ENCODE measurements at places on chromosomes 6 and 20.

DNA sequence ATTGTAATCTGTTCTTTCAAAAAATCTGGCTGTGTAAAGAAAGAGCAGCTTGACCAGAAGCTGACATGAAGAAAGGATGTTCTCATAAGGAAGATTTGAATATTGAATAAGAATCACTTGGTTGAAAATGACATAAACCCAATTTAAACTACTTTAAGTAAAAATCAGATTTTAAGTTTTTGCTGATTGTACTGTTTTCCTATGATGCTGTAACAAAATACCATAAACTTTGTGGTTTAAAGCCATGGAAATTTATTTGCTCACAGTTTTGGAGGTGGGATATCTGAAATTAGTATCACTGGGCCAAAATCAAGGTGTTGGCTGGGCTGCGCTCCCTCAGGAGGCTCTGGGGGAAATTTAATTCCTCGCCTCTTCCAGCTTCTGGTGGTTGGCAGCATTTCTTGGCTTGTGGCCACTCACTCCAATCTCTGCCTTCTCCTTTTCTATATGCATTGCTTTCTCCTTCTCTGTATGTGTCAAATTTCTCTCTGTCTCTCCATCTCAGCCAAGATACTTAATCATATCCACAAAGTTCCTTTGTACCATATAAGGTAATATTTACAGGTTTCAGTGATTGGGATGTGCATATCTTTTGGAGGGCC, 141.2 kb upstream of the ZFP64 start:
- DNase-seq, result no peak

DNA sequence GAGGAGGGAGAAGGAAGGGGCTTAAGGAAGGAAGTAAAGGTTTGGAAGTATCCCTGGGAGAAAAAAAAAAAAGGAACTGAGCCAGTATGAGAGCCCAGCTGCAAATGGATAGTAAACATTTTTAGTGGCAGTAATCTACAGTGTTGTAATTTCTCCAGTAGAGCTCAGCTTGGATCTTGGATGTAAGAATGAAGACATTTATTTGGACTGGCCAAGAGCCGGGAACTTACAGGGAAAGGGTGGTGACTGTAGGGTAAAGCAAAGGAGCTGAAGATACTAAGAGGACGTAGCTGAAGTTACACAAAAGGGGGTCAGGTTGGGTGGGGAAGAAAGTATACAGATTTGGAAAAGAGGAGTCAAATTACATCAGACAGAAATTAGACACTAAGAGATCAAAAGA, 13.5 kb downstream of the EEF1E1 start:
- no peak for DNase-seq

DNA sequence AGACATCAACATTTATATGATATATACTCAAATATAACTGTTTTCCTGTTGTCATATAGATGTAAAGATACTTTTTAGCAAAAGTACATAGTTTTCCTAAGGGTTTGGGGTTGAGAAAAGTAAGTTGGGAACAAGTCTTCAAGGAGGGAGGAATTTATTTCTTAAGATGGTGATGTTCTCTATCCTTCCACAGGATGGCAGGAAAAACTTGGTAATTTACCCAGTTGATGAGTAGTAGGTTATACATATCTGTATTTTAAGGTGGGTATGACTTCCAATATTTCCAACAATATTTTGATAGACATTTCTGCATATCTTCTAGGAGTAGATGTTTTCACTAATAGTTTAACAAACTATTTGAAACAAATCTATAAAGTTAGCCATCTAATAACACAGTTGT, 254.4 kb downstream of the RIMS1 start:
- no peak for DNase-seq

DNA sequence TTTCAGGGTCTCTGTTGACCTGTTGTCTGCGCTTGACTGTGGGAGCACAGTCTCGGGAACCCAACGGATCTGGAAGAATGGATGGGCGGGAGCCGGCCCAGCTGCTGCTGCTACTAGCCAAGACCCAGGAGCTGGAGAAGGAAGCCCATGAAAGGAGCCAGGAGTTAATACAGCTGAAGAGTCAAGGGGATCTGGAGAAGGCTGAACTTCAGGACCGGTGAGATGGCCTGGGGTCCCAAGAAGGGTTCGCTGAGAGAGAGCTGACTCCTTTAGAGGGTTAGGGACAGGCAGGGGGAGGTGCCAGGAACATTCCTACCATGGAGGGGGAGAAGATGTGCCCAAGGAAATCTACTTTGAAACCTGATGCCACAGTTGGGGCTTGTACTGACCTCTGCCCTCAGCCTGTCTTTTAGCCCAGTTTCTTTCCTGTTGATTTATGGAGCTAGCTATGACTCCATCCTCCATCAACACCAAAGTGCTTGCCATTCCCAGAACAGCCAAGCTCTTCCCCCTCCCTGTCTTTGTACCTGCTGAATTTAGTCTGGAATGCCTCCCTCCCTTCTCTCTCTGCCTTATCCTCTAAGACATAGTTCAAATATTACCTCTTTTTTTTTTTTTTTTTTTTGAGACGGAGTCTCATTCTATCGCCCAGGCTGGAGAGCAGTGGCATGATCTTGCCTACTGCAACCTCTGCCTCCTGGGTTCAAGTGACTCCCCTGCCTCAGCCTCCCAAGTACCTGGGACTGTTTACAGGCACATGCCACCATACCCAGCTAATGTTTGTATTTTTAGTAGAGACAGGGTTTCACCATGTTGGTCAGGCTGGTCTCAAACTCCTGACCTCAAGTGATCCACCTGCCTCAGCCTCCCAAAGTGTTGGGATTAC, 12.2 kb downstream of the CEP250 start:
- DNase-seq, result peak; percentile 64

- no peak for DNase-seq
Measured at GRCh38 chr6:44959651-44960050, 368.5 kb upstream of the RUNX2 start.

GRCh38 chr6:70285201-70285600, 17.7 kb downstream of the COL9A1 start:
- no peak for DNase-seq

GRCh38 chr6:215335-216034, 76.8 kb upstream of the DUSP22 start:
- DNase-seq, result no peak

DNA sequence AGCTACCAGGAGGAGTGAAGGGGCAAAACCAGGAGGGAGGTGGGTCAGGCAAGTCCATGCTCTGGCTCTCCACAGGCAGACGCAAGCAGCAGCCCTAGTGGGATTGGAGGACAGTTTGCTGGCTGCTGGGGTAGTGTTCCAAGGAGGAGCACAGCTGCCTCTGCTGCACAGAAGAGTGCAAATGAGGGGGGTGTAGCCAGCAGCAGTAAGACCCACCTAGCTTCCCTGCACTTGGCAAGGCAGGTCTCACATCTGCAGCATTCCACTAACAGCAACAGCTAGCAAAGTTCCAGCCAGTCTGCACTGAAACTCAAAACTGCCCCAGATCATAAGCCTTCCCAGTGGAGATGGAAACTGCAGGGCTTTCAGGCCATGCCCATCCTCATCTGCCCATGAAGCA, 405.0 kb downstream of the UTRN start:
- no peak for DNase-seq

DNA sequence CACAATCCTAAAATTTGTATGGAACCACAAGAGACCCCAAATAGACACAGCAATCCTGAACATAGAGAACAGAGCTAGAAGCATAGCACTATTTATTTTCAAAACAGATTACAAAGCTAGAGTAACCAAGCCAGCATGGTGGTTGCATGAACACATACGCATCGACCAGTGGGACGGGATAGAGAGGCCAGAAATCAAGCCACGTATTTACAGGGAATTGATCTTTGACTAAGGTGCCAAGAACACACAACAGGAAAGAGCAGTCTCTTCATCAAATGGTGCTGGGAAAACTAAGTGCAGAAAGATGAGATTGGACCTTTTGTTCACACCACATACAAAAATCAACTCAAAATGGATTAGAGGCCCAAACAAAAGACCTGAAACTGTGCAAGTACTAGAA, 21.1 kb downstream of the TTLL2 start:
- DNase-seq, result no peak

DNA sequence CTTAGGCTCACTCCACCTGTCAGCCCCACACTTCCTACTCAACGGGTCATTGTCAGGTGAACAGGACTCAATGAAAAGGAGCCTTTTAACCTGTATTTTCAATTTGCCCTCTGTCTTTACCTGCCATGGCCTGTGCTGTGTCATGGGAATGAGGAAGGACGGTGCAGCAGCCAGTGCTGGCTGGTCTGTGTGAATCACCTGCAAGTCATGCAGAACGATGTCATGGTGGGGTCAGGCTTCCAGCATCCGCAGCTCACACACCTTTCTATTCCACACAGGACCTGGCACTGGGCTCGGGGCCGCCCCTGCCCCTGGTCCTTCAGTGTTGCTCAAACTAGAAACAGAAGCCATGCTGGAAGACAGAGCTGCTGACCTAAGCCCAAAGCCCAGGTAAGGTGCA, 188.7 kb upstream of the GMDS start:
- DNase-seq, result no peak

DNA sequence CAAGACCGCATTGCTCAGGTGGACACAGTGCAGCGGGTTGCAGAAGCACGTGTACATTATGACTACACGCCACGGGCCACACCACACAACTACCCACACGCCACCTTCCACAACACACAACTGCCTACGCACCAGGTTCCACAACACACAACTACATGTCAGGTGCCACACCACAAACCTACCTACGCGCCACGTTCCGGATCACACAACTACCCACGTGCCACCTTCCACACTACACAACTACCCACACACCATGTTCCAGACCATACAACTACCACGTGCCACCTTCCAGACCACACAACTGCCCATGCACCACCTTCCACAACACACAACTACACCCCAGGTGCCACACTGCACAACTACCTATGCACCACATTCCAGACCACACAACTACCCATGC, 20.5 kb downstream of the THBS2 start:
- DNase-seq, result no peak

DNA sequence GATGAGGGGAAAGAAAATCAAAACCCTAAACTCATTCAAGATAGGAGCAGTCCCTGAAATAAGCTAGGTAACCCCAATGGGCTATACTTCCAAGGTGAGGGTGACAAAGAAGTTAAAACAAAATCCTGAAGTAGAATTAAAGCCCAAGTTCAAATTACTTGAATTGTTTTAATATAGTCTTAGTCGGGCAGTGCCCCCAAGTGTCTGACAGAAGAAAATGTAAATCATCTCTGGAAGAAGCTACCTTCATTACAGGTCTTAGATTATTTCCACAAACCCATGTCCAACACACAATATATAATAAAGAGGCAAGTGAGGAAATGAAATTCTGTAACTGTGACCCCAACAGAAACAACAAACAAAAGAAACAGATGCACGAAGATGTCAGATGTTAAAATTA, 36.8 kb upstream of the L3MBTL3 start:
- peak; percentile 16 for DNase-seq

DNA sequence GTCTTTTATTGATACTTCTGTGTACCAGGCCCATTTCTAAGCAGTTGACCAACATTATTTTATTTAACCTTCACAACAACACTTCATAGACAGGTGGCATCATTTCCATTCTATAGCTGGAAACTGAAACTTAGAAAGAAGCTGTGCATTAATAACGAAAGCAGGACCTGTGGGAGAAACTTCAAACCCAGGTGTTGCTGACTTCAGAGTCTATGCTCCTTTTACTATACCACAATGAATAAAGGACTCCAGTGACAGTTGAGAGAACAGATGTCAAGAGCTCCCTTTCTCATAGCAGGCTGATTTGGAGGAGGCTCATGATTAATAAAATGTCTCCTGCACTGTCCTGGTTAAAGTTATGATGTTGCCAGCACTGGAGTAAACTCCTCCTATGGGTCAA, 56.6 kb upstream of the POU3F2 start:
- DNase-seq, result no peak

DNA sequence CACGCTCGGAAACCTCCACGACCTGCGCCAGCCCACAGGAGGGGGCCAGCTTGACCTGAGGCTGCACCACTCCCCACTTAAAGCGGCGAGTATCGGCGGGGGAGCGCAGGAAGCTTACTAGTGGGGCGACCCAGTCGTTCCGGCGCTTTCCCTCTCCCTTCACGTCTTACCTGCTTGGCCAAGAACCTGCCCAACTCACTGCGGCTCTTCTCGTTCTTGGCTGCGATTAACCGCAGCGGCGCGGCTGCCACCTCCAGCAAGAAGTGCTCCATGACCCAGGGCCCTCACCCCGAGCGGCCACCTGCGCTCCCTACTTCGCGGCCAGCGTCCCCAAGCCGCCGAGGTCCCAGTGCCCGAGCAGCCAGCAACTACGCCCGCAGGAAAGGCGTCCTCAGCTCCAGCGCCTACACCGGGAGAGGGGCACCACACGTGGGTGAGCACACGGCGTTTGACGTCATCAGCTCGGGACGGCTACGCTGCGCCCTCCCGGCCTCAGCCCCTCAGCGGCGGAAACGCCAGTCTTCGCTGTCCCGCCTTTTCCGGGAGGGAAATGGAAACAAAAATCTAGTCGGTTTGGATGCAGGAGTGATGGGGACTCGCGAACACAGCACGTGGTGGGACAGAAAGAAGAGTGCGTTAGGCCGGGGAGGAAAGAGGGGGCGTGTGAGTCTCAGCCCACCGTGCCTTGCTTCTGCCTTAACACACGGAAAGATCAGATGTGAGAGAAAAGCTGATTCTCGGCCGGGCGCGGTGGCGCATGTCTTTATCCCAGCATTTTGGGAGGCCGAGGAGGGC, at the start of gene MDN1:
MDN1 (minus strand) TSS at position 459 of the 795 bp plus-strand sequence; CDS start at position 272, 187 bp downstream.
- peak; percentile 93 for DNase-seq

DNA sequence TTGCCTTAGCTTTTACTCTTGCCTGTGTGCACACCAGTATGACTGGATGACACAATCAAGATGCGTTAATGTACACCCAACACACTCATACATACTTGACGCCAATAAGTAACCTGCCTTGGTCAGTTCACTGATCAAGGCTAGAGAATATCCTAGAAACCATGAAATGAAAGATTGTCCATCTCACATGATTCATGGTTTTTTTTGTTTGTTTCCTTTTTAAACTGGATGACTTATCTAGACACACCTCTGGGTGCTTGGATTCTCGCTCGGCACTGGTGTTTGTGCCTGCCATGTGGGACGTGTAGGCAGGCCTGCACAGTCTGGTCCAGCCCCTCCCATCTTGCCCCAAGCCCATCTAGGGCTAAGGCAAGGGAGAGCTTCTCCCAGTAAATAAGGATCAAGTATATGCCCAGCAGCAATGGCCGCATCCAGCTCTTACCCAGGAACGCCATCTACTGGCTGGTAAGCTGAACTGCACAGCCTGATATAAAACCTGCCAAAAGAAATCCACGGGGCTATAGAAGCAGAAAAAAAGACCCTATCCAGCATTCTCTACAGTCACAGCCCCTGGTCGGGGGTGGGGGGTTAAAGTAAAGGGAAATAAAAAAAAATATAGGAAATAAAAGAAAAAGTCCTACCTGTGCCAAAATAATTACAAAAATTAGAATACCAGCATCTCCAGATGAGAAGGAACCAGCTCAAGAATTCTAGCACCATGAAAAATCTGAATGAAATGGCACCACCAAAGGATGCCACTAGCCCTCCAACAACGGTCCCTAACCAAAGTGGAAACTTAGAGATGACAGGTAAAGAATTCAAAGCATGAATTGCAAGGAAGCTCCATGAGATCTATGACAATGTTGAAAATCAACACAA, 73.3 kb downstream of the OTOR start:
- peak; percentile 45 for DNase-seq

- DNase-seq, result no peak
Measured at GRCh38 chr6:148768646-148769270, 21.9 kb downstream of the UST start.
